ENCODE measurements at places on chromosomes 3 and 15.

GRCh38 chr15:95701410-95701809 is 629.1 kb upstream of the NR2F2 start:
- DNase-seq = no peak

GRCh38 chr3:110381992-110382391 is 689.6 kb upstream of the NECTIN3 start:
- no peak for DNase-seq

DNA sequence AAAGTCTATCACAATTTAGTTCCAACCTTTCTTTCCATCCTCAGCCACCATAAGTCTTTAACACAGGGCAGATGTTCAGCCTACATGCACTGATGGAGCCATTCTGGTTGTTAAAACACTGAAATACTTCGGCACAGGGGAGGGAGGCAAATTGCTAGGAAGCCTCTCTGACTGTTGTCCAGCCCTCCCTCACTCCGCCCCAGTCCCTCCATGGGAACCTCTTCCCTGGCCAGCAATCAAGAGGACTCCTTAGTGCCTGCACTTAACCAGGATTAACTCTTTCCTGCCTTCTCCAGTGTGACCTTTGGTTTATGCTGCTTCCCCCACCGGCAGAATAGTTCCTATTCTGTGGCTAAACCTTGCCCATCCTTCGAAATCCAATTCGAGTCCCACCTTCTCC is 47.0 kb upstream of the USP3 start:
- DNase-seq = no peak

DNA sequence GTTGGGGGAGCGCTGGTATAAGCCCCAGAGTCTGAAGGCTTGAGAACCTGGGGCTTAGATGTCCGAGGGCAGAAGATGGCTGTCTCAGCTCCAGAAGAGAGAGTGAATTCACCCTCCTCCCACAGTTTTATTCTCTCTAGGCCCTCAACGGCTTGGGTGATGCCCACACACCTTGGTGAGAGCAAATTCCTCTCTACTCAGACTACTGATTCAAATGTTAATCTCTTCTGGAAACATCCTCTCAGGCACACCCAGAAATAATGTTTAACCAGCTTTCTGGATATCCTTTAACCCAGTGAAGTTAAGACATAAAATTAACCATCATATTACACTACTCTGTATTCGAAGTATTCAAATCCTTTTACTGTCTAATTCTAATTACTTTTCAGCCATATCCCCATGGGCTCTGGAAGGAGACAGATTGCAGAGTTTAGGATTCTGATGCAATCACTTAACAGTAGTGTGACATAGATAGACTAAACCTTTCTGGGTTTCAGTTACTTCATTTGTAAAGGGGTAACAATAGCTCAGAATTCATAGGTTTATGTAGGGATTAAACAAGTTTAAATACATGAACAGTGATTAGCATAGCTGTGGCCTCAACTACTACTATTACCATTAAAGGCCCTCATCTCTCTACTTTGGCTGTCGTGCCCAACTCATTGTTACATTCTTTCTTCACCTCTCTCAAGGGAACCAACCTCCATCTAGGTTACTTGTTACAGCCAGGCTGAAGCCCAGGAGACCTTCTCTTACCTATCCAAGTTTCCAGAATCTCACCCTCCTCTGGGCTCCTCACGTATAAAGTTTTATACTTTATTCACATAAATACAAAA is 25.7 kb upstream of the ANO10 start:
- DNase-seq = no peak

- no peak for DNase-seq
These were observed 137.8 kb upstream of the MYRIP start for GRCh38 chr3:39671600-39671999.

GRCh38 chr15:33871980-33872379 is 96.3 kb upstream of the CHRM5 start:
- no peak for DNase-seq

GRCh38 chr15:72796210-72796514 is 12.6 kb upstream of the ADPGK start:
- DNase-seq = no peak

DNA sequence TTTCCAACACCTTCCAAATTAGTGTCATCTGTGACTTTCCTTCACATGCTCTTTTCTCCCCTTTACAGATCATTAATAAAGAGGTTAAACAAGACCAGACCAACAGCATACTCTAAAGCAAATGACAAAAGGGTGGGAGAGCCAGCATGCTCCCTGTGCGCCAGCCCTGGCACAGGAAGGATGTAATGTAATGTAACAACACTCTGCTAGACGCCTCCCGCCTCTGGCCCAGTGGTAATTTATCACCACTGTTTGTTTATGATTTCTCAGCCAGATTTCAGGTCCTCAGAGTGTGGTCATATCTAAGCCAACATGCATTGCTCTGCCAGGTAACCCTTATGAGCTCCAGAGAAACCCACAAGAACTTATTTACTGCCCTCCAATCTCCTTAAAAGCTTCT is 189.5 kb upstream of the WNT5A start:
- DNase-seq = no peak
